Aorta (tissue), 5 donors: ENCODE measurements at places on chromosomes 5 and 9. TPM values are rescaled to one million over a fixed set of nuclear protein-coding genes. Genes with fewer than 3 reads are reported as not detected.

GRCh38 chr9:108543251-108543778 lies 312.5 kb downstream of the ACTL7B start:
- no peak for DNase-seq

- no peak for DNase-seq
These were observed 2042.6 kb upstream of the CDH6 start for GRCh38 chr5:29150840-29151239.

DNA sequence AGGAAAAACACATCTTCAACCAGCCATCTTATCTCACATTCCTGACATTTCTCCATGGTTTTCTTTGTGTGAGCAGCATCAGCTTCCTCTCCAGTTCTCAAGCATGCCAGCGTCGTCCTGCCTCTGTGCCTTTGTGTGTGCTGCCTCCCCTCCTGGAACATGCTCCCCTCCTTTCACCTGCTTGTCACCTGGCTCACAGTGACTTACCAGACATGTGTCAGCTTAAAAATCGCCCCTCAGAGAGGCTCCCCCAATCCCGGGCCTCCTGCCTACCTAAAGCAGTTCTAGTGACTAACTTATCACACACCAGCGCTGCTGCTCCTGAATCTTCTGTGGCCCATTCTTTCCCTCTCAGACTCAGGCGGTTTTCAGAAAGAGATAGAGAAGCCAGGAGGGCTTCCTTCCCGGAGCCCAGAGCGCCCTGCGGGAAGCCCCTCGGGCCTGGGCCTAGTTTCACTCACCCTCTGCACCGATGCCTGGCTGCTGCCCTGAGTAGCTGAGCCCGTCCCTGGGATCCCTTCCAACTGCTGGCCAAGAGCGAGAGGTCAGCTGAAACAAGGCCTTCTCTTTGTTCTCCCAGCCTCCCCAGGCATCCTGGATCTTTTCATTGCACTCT lies 51.1 kb upstream of the MVB12B start:
- no peak for DNase-seq

Gene DNAJC18
- polyA plus RNA-seq: 4.3 TPM

DNA sequence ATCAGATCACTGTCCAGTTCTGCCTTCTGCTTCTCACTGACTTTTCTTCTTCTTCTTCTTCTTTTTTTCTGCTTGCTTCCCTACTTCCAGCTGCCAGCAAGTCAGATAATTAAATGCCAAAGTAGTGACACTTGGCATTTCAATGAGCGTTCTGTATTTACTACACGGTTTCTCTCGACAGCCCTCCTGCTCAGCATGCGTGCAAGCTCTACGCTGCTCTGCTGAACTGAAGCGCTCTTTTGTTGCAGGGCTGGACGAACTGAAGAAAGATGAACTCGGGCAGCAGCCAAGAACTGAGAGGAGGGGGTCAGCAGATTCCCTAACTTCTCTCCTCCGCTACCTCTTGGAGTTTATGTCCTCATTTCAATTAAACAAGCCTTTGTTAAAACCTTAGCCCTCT lies 319.1 kb downstream of the GLIS3 start:
- DNase-seq: no peak

Gene SLC22A4
- polyA plus RNA-seq: 1.3 TPM

Gene ARHGEF39
- polyA plus RNA-seq: 0.25 TPM

Gene CDK9
- polyA plus RNA-seq: 115 TPM

DNA sequence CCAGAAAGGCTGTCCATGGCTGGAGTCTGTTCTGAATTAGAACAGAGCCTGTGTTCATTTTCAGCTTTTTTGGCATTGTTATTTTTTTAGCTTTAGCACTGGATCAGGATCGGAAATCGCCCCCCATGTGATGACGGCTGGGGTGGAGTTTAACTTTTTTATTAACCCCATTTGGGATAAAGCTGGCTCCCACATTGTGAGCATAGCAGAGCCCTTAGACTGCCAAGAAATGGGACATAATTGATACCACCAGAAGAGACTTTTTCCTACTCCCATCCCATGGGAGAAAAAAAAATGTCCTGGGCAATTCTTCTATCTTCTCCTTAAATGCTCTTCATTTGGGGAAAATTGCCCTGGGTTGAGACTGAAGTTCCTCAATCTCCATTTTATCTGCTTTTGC lies 52.4 kb downstream of the SLIT3 start:
- no peak for DNase-seq

Gene PCDHB14
- 1.0 TPM for polyA plus RNA-seq
